Mesothelial cell of epicardium (in vitro differentiated cells): ENCODE measurements at places on chromosomes 16 and 17.

DNA sequence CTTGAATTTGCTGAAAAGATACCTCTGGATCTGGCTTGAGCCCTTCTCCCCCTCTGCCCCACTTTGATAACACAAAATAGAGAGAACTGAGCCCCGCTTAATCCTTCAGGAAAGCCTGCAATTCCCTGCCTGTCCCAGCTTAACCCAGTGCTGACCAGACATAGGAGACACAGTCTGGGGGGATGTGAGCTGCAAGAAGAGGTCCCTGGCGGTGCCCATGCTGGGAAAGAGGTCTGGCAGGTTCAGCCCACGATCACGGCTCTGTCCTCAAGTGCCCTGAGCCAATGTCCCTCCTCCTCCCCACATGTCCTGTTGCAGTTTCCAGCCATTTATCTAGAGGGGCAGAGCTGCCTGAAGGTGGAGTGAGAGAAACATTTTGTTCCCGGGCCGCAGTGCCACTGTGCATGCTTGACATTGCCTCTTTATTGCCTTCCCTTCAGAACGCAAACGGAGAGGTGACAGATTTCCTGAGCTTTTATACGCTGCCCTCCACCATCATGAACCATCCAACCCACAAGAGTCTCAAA, 29.0 kb downstream of the PLCD3 start:
- no peak for DNase-seq

- no peak for DNase-seq
Measured at GRCh38 chr16:16067127-16067526, 117.7 kb downstream of the ABCC1 start.

- DNase-seq, result no peak
Measured at GRCh38 chr16:5072334-5073278, 963 bp downstream of the ALG1 start.

DNA sequence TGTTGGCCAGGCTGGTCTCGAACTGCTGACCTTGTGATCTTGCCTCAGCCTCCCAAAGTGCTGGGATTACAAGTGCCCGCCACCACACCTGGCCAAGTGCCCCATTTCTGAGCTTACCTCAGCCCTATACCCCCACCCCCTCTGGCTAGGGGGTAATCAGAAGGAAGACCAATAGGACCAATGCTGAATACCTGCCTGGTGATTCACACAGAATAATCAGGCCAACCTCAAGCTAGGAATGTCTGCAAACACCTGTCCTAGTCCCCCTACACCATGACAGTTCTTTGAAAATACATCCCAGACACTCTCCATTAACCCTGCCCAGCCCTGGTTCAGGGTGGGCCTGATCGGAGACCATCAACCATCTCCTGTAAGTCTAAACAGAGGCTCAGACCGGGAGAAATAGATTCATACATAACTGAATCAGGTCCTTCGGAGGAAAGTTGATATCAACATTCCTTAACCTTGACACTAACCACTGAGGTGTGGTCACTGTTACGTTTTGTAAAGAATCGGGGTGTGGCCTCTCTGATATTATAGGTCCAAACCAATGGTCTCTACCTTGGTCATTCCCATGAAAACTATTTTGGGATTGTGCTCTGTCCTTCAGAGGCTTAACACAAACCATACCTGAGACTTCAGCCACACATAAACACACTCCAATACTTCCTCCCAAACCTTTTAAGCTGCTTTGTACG, 130.8 kb downstream of the GAS7 start:
- DNase-seq, result no peak

DNA sequence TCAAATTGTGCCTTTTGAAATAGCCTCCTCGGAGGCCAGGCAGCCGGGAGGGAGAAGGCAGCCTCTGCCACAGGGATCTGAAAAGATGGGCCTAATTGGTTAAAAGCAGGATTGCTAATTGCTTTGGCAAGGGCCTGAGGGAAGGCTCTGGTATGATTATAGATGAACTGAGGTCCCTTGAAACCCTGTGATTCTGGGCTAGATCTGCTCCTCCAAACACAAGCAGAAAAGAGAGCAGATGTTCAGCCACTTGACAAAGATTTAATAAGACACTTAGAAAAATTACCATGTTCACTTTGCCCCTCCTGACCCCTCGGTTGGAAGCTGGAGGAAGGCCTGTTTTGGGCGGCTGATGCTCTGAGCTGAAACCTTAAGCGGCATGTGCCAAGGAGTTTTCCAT, 209.5 kb upstream of the MPHOSPH6 start:
- no peak for DNase-seq

DNA sequence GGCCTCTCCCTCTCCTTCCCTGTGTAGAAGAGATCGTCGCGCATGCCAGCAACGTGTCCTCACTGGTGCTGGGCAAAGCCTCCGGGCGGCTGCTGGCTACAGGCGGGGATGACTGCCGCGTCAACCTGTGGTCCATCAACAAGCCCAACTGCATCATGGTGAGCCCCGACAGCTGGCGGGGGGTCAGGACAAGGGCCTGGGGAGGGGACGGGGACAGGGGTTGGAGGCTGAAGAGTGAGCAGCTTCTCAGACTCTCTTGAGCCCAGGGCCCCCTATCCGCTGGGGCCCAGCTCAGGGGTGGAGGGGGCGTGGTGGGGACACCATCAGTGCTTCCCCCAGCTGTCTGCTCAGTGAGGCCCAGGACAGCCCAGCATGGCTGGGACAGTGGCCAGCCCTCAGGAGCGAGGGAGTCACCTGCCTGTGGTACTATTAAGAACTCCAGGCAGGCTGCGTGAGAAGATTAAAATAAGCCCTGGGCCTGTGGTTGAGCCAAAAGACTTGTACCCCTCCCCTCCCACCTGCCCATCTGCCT, 6.2 kb downstream of the KATNB1 start:
- no peak for DNase-seq

DNA sequence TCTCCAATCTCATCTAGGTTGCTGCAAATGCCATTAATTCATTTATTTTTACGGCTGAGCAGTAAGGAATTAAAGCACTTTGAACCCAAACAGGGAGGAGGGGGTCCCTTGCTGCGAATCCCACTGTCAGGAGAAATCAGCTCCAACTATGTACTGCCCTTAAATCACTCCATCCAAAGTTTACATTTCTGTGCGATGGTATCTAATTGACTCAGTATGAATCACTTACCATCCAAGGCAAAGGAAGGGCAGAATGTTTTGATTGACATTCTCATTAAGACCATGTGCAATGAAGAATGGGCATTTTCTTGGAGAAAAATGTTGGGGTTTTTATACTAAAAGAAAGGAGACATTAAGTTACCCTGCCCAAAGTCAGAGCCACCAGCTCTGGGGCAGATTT, 47.7 kb upstream of the XYLT1 start:
- no peak for DNase-seq

DNA sequence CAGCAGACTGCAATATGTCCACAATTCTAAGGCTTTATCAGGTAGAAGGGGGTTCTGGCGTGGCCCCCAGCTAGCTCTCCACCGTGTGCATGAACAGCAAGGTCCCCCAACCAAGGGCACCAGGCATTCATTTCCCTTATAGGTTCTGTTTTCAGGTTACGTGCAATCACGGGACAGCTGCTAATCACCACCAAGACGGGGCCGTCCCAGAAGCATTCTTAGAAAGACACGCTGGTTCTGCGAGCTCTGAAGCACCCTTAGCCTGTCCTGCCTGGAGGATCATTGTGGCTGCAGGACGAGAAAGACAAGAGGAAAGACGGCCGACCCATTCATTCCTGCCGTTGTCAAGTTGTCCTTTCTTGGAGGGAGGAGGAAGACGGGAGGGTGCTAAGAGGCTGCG, 302.9 kb downstream of the SOX9 start:
- DNase-seq, result no peak

GRCh38 chr16:83134638-83135037, 507.9 kb downstream of the CDH13 start:
- DNase-seq, result no peak

DNA sequence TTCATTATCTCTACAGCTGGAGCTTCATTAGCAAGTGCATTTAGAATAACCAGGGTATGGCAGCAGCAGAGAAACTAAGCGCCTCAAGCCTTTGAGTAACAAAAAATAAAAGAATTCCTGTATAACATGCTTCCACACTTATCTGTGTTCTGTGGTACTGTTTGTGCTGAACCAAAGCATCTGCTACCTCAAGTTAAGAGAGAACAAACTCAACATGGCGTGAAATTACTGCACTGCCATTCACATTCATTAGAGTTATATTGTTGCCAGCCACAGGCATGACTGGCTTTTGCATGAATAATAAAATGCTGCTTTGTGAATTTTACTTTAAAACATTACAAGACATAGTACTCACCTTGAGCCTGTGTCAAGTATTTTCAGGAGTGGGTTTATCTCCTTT, 76.6 kb downstream of the NLK start:
- DNase-seq, result no peak
